ENCODE measurements at places on chromosomes 7 and 10.

DNA sequence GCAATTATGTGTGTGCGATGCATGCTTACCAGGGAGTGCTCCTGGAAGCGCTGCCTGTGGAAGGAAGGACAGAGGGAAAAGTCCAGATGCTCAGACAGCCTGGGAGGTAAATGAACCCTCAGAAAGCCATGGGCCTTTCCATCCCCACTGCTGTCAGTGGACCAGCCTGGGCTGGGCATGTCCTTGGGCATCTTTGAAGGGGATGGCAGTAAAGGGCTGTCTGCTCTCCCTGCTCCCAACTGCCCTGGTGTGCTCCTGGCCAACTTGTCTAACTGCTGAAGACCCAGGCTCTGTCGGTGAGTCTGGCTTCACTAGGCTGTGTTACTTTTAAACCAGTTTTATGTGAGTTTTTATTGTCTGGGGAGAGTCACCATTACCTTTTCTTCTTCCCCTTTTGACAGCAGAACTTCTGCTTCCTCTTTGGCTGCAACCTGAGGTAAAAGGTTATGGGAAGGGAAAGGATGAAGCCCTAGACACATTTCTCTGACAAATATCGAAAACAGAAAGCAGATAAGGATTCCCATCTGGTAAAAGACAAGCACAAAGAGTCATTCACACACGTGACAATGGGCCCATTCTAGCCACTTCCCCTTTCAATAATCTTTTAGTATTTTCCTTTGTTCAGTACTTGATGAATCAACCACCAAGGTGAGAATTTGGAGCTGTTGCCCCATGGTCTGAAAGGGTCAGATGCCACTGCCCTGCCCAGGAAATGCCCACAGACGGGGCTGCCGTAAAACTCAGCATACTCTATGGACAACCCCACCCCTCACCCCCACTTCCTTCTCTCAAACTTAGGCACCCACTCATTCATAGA, 27.6 kb upstream of the PIK3AP1 start:
- no peak for DNase-seq

- no peak for DNase-seq
Measured at GRCh38 chr10:30586828-30587227, 42.7 kb downstream of the LYZL2 start.

- no peak for DNase-seq
Measured at GRCh38 chr10:78389419-78389818, 355.8 kb downstream of the RPS24 start.

- DNase-seq: peak; percentile 90
Measured at GRCh38 chr10:15571575-15571974, 148.1 kb downstream of the ITGA8 start.

DNA sequence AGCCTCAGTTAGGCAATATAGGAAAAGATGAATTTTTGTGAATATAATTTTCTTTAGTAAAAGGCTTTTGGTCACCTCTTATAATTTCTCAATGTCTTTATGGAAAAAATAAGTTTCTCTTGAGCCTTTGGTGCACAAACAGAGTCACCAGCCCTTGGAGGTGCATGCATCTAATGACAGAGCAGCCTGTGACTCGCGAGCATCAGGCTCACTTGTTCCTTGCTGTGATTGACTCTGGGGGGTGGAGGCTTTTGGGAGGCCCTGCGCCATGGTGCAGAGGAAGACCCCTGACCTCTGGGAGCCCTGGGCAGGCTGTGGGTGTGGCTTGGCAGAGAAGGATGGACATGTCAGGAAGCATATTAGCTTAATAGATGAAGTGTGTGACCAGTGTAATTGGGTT, 60.2 kb downstream of the FIGNL1 start:
- DNase-seq: no peak

DNA sequence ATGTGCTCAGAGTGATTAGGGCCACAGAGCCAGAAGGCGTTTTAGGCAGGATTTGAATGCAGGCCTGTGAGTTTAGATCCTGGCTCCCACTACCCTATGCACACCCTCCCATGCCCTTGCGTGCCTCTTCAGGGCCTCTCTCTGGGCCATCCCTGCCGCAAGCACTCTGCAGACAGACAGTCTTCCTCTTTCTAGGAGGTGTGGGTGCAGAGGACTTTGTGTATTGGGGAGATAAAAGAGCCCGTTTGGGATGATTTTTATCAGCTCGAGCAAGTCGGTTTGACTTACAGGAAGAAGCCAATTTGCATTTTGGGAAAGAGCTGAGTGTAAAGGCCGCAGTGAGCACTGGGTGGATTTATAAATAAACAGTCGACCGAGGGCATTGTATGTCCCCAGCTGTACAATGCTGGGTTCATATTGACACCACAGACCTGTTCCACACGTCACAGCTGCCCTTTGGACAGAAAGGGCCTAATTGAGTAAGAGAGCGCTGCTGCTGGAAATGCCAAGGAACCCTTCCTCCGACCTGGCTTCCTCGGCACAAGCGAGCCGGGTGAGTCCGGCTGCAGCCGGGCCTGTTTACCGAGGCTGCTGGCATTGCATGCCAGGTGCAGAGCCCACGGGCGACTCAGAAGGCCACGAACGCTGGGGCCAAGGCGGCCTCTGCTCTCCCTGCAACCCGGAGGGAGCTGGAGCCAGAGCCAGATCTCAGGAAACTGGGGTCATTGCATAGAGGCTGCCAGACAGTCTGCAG, 25.1 kb downstream of the ZMIZ1 start:
- DNase-seq: no peak

DNA sequence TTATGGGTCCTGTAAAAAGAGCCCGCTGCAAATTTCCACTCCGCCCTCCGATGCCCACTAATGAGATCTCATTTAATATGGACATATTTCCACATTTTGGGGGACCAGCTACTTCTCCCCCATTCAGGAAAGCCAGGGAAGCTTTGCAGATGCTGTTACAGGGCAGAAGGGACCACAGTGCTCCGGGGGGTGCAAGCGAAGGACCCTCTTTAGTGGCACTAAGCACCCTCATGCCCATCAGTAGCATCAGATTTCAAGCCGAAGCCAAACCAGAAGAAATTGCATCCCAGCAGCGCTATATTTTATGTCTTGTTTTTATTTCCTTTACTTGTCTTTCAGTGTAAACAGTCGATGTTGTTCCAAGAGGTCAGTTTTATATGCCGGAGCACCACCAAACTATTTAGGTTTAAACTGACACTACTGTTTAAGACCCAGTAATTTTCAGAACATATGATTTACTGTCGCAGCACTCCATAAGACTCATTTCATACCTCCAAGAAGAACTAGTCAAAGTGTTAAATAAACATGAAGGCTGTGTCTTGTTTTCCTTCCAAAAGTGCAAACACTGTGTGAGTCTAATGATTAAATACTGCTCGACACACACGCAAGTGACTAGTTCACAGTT, 122.2 kb upstream of the MGMT start:
- DNase-seq: no peak

DNA sequence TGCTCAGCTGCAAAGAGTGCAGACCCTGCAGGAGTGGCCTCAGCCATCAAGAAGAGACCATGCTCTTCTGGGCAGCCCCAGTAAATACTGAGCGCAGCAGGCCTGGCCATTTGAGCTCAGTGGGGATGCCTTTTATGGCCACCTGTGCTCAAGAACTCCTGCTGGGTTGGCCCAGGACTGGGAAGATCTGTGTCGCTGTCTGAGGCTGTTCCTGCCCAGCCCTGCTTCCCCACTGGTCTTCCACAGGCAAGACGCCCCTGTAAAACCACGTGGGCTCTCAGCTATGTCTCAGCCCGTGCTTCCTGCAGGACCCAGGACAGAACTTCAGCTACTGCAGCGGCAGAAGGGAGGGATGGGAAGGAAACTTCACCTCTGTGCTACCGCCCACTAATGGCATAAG, 10.5 kb upstream of the PPIF start:
- no peak for DNase-seq

GRCh38 chr10:43000651-43001426, 76.0 kb upstream of the RET start:
- DNase-seq: no peak

- no peak for DNase-seq
Measured at GRCh38 chr10:71216751-71217265, 4.4 kb downstream of the UNC5B start.

DNA sequence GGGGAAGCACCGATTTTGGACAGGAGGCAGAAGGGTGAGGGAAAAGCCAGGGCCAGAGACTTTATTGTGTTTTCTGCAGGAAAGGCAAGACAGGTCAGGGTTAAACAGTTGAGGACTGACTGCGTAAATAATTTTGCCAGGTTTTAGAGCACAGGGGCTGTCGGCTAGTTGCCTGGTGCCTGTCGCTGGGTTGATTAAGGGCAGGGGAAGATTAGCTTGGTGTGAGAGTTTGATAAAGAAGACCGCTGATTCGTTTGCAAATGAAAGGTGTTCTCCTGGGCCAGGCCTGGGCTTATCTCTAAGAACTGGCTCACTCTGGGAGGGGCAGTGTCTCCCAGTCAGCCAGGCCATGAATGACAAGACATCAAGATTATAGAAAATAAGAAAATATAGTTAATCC, 75.6 kb downstream of the SLC37A3 start:
- DNase-seq: no peak

DNA sequence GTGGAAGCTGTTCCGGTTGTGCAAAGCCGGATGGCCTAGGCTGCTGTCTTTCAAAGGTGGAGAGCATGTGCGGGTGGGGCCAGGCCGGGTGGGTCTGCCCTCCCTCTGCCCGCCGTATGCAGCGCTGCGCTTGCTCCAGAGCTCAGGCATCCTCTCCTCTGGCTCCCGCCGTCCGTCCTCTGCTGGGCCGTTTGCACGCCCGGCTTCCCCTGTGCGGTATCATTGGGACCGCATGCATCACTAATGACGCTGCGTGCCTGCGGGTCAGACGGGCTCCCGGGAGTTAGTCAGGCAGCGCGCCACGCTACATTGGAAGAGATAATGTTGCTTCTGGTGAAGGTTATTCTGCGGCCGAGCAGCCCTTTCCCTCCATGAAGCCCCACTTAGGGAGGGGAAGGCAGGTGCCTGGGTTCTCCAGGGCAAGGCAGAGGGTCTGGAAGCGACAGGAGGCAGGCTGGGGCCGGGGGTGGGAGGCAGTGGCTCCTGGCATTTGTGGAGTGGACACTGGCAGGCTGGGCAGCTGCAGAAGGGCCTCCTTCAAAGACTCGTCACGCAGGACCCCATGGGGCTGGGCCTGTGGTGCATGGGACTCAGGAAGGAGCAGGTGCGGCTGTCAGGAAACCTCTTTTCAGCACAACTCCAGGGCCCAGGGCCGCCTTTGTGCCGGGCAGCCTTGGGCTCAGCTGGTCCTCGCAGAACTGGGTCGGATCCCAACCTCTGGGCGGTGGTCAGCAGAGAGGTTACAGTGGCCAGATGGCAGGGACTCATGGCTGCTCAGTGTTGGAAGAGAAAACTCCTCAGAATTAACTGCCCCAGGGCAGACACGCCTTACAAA, 318.5 kb downstream of the WDR37 start:
- no peak for DNase-seq

DNA sequence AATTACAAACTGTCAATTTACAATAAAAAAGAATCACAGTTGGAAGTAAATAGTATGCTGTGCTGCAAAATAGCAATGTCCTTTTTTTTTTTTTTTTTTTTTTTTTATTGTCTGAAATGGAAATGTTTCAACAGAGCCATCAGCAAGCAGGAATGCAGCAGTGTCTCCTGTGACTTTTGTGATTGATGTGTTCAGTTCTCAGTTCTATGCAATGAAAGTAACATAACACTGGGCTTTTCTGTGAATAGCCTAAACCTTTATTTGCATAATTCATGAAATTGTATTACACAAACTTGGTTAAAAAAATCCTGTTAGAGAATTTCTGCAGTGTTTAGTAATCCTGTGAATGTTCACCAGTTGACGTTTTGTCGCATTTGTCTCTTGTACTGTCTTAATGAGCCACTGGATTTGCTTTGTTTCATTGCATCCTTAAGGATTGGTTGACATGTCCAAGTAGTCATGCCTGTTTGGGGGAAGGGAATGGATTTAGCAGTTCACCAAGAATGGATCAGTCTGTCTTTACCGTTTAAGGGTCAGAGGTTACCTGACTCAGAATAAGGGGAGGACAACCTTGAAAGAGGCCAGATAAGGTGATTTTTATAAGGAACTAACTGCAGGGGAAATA, 192.7 kb downstream of the MLLT10 start:
- no peak for DNase-seq

- DNase-seq: no peak
Measured at GRCh38 chr10:60892571-60892970, 51.4 kb downstream of the RHOBTB1 start.

DNA sequence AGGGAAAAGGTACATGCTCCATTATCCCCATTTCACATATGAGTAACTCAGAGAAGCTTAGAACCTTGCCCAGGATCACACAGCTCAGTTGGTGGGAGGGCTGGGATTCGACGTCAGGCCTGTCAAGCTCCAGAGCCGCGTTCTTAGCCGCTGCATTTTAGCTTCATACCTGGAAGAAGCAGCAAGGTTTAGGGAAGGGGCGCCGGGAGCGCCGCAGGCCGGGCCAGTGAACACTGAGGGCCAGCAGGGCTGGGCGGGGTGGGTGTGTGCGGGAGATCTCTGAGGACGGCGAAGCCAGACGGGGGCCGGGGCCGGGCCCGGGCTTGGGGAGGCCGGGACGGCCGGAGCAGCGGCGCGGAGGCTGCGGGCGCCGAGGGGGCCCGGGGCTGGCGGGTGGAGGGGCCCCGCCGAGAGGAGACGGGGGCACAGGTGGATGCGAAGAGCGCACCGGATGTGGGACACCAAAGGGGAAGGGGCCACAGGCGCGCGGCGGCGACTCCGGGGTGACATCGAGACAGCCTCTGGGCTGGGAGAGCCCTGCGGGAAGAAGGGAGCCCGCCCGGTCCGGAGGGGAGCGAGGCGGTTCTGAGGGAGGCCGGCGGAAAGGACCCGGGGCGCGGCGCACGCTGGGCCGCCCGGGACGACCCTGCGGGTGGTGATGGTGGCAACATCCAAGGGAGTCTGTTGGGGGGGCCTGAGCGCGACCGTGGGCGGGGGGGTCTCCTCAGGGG, 498 bp downstream of the NDST2 start:
- DNase-seq: peak; percentile 30

GRCh38 chr10:35993591-35994515, 351.8 kb upstream of the FZD8 start:
- DNase-seq: no peak

All from cardiac muscle cell (in vitro differentiated cells and primary cell).